ENCODE measurements at places on chromosomes 1 and 21. TPM values are rescaled to one million over a fixed set of nuclear protein-coding genes. Genes with fewer than 3 reads are reported as not detected.

Gene GJC2
- total RNA-seq: 8.9 TPM

DNA sequence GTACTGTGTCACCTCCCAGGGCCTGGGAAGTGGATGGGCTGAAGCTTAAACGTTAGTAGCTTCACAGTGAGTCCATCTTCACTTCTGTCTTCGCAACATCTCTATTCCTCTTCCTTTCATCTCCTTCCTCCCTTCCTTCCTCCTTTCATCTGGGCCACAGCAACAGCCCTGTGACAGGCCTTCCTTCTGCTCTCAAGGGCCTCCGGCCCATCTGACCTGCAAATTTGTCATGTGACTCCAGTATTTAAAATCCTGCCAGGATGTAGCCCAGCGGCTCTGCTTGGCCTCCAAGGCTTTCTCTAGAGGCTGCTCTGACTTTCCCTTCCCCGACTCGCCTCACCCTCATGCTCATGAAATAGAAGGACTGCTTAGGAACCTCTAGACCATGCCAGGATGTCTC, 10.9 kb upstream of the BATF3 start:
- H3K27me3 ChIP-seq: no peaks in the 10 kb centered on the region
- no peak overlapping the region for H3K4me3 ChIP-seq
- no peaks in the 10 kb centered on the region for H3K4me1 ChIP-seq
- DNase-seq: no peak
- H3K36me3 ChIP-seq: no peaks in the 10 kb centered on the region

Gene CFHR3
- total RNA-seq: 0.36 TPM

GRCh38 chr1:245987219-245987545, 519.9 kb downstream of the SMYD3 start:
- no peaks in the 10 kb centered on the region for H3K27me3 ChIP-seq
- no peak overlapping the region for H3K4me3 ChIP-seq
- no peak overlapping the region for H3K27ac ChIP-seq
- DNase-seq: no peak

DNA sequence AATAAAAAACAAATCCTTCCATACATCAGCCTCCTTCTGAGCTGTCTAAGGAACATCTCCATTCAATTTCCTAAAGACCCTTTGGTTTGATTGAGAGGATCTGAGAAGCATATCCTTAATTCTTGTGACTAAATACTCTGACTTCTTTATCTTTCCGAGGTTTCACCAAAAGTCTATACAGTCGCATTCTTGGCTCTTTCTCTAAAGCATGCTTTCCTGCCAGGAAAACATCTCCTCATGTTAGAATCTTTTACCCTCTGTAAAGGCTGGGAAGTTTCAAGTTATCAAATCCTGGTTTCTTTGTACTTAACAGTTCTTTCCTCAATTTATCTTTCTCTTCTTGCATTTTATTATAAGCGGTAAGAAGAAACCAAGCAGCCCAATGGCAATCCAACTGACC, 630.4 kb downstream of the PTPRC start:
- peaks cover 1% of the 10 kb centered on the region for H3K4me1 ChIP-seq
- no peaks in the 10 kb centered on the region for H3K27me3 ChIP-seq
- H3K36me3 ChIP-seq: no peaks in the 10 kb centered on the region
- no peak overlapping the region for H3K4me3 ChIP-seq
- no peak overlapping the region for H3K27ac ChIP-seq

- DNase-seq: peak; percentile 27
- no peaks in the 10 kb centered on the region for H3K27me3 ChIP-seq
- peaks cover 24% of the 10 kb centered on the region for H3K4me1 ChIP-seq
Observed at GRCh38 chr1:91750398-91750996, 135.5 kb downstream of the TGFBR3 start.

GRCh38 chr1:46545784-46546183, 5.7 kb downstream of the KNCN start:
- H3K36me3 ChIP-seq: no peaks in the 10 kb centered on the region
- H3K4me3 ChIP-seq: no peak overlapping the region
- no peaks in the 10 kb centered on the region for H3K27me3 ChIP-seq
- no peak for DNase-seq
- no peak overlapping the region for H3K27ac ChIP-seq

DNA sequence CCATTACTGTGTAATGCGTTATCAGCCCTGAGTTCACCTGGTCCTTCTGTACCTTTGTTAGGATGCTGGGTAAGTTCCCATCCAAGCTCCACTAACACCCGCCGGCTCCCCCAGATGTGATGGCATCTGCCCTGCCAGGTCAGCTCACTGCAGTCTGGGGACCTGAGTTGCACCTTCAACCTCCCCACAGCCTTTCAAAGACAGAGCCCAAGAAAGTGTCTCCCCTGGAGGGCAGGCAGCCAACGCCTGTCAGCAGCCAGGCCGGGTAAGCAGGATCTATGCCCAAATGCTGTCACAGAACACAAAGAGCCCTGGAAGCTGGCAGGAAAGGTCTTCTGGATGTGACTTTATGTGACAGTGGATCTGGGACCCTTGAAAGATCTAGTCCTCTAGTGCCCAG, 13.7 kb downstream of the MRAP start:
- no peak for DNase-seq
- H3K4me1 ChIP-seq: no peaks in the 10 kb centered on the region
- H3K27me3 ChIP-seq: no peaks in the 10 kb centered on the region
- no peaks in the 10 kb centered on the region for H3K36me3 ChIP-seq
- no peak overlapping the region for H3K27ac ChIP-seq
- H3K4me3 ChIP-seq: no peak overlapping the region

Gene FMOD
- total RNA-seq: 157 TPM

Gene HTR6
- total RNA-seq: not detected

- H3K4me1 ChIP-seq: peaks cover 11% of the 10 kb centered on the region
- no peaks in the 10 kb centered on the region for H3K36me3 ChIP-seq
- no peak overlapping the region for H3K27ac ChIP-seq
- no peak for DNase-seq
- H3K27me3 ChIP-seq: no peaks in the 10 kb centered on the region
Observed at GRCh38 chr1:54887665-54888071, 673 bp upstream of the DHCR24 start.

Gene SPRR2D
- not detected for total RNA-seq

- no peak overlapping the region for H3K4me3 ChIP-seq
- no peak for DNase-seq
- no peaks in the 10 kb centered on the region for H3K4me1 ChIP-seq
- H3K27ac ChIP-seq: no peak overlapping the region
- no peaks in the 10 kb centered on the region for H3K36me3 ChIP-seq
Observed at GRCh38 chr1:229884765-229885164, 182.3 kb upstream of the GALNT2 start.

DNA sequence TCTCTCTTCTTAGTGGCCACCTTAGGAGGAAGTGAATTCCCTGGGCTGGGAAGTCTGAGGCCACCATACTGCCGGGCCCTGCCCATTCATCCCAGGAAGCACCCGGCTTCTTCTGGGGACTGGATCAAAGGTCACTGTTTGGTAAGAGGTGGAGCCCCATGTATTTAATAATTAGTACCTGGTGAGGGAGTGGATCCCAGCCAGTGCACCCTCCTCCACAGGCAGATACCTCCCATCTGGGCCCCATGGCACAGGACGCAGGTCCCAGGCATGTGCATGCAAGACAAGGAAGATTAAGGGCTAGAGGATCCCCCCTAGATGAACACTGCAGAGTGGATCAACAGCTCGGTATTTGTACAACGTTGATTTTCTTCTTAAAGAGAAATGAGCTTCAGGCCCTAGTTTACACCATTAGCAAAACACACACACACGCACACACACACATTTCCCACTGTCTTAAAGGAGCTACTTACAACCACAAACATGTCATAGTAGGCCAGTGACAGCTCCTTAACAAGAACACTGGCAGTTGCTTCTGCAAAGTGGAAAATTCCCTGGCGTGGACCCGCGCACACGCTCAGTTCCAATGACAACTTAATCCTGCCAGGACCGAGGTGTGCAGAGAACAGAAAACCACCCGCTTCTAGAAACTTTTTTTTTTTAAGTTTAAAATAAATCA, 90.7 kb downstream of the MRPL37 start:
- DNase-seq: no peak
- H3K27ac ChIP-seq: no peak overlapping the region
- H3K36me3 ChIP-seq: no peaks in the 10 kb centered on the region
- peaks cover 69% of the 10 kb centered on the region for H3K4me1 ChIP-seq

DNA sequence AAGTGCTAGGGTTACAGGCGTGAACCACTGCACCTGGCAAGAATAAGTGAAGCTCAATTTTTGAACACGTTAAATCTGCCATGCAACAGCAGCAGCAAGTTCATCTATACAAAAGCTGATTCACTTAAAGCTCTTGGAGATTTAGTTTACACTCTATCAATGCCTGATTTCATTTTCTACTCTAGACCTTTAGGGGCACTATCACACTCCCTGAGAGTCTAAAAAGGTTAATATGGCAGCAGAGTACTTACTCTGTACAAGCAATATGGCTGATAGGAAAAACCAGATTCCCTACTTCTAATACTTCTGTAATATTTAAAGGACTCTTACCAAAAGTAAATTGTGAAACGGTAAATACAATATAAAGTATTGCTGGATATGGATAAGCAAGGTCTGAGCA, 4.8 kb downstream of the RBM34 start:
- no peak overlapping the region for H3K27ac ChIP-seq
- H3K27me3 ChIP-seq: no peaks in the 10 kb centered on the region
- no peak for DNase-seq

GRCh38 chr1:186440584-186440983, 20.3 kb downstream of the PDC start:
- no peak overlapping the region for H3K4me3 ChIP-seq
- no peak for DNase-seq
- no peaks in the 10 kb centered on the region for H3K36me3 ChIP-seq
- H3K27ac ChIP-seq: no peak overlapping the region
- no peaks in the 10 kb centered on the region for H3K27me3 ChIP-seq

Gene LCA5L
- total RNA-seq: 0.96 TPM

DNA sequence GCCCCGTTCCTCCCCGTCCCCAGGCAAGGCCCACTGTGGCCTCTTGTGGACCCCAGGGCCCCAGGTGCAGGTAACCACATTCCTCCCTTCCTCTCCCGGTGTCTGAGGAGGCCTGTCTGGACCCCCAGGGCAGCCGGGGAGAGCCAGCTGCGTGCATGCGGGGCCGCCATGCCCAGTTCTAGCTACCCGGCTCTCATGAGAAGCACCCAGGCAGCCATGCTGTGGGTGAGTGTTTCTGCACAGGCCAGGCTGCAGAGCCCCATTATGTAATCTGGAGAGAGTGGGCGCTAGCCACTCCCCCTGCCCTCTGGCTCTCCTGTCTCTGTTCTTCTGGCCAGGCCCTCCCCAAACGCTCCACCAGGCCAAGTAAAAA, 18.4 kb upstream of the PLEKHG5 start:
- no peak for DNase-seq
- no peaks in the 10 kb centered on the region for H3K36me3 ChIP-seq
- no peak overlapping the region for H3K4me3 ChIP-seq
- no peak overlapping the region for H3K27ac ChIP-seq
- peaks cover 3% of the 10 kb centered on the region for H3K4me1 ChIP-seq
- no peaks in the 10 kb centered on the region for H3K27me3 ChIP-seq

DNA sequence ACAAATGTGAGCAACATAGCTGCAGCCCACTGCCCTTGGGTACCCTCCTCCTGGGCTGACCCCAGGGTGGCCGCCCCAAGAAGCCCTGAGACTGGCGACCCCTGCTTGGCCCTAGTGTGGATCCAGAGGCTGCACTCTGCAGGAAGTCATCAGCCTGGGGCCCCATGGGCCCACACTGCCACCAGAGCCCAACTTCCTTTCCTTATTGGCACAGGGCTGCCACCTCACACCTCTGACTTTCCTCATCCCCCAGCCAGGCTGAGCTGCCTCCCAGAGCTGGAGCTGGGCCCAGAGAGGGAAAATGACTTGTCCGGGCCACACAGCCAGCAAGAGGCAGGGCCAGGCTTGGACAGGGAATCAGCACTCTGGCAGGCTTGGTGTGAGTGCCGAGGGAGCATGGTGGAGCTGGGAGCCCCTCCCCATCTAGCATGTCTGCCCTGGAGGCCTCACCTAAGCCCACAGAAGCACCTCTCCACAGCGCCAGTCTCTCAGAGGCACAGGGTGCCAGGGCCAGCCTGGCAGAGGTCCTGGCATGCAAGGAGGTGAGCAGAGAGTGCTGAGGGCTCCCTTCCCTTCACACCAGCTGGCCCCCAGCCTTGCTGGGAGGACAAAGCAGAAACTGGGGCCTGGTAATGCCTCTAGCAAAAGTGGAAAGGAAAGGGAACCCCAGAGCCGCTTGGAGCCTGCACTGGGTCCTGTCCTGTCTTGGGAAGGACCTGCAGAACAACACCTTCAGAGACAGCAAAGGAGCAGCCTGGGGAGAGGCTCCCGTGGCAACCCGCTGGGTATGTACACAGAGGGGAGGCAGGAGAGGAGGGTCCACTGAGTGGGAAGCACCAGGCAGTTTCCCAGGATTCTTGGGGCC, 3.2 kb downstream of the RAP1GAP start:
- no peak overlapping the region for H3K27ac ChIP-seq
- H3K27me3 ChIP-seq: no peaks in the 10 kb centered on the region
- no peak for DNase-seq
- peaks cover 7% of the 10 kb centered on the region for H3K4me1 ChIP-seq
- H3K4me3 ChIP-seq: no peak overlapping the region

Gene CCDC30
- total RNA-seq: 5.2 TPM

- DNase-seq: no peak
- no peaks in the 10 kb centered on the region for H3K36me3 ChIP-seq
- H3K27me3 ChIP-seq: no peaks in the 10 kb centered on the region
- no peaks in the 10 kb centered on the region for H3K4me1 ChIP-seq
- H3K4me3 ChIP-seq: no peak overlapping the region
Observed at GRCh38 chr1:155116113-155116764, 11.4 kb upstream of the EFNA1 start.

- no peaks in the 10 kb centered on the region for H3K27me3 ChIP-seq
- H3K36me3 ChIP-seq: no peaks in the 10 kb centered on the region
- H3K4me1 ChIP-seq: no peaks in the 10 kb centered on the region
- H3K27ac ChIP-seq: no peak overlapping the region
- no peak for DNase-seq
Observed at GRCh38 chr1:168340781-168341482, 60.3 kb downstream of the TBX19 start.

- no peaks in the 10 kb centered on the region for H3K36me3 ChIP-seq
- H3K4me1 ChIP-seq: peaks cover 14% of the 10 kb centered on the region
- H3K27ac ChIP-seq: no peak overlapping the region
- no peak overlapping the region for H3K4me3 ChIP-seq
- no peaks in the 10 kb centered on the region for H3K27me3 ChIP-seq
Observed at GRCh38 chr1:18957532-18958300, 1.2 kb upstream of the IFFO2 start.

Gene PCP4
- not detected for total RNA-seq

GRCh38 chr1:227557962-227558725, 5.2 kb upstream of the ZNF678 start:
- H3K27ac ChIP-seq: no peak overlapping the region
- peaks cover 2% of the 10 kb centered on the region for H3K4me1 ChIP-seq
- no peaks in the 10 kb centered on the region for H3K27me3 ChIP-seq
- no peak overlapping the region for H3K4me3 ChIP-seq

- H3K36me3 ChIP-seq: no peaks in the 10 kb centered on the region
- DNase-seq: no peak
- no peak overlapping the region for H3K27ac ChIP-seq
- H3K27me3 ChIP-seq: no peaks in the 10 kb centered on the region
Observed at GRCh38 chr1:53541761-53542550, 82.8 kb downstream of the DMRTB1 start.

Gene FGR
- total RNA-seq: 1.1 TPM
